ENCODE measurements at places on chromosomes 3 and 15. TPM values are rescaled to one million over a fixed set of nuclear protein-coding genes. Genes with fewer than 3 reads are reported as not detected.

MRPS11 gene
- total RNA-seq: 58.3 TPM

DVL3 gene
- 24.9 TPM for total RNA-seq

BSN gene
- total RNA-seq: 0.09 TPM

GOLGA8T gene
- total RNA-seq: not detected

CADM2 gene
- 0.14 TPM for total RNA-seq

PPIP5K1 gene
- total RNA-seq: 37.7 TPM

IGF1R gene
- total RNA-seq: 26.3 TPM

Measured in activated CD4-positive, alpha-beta T cell treated with anti-CD3 and anti-CD28 coated beads for 36 hours (primary cell).